ENCODE measurements at places on chromosomes 1 and 21. TPM values are rescaled to one million over a fixed set of nuclear protein-coding genes. Genes with fewer than 3 reads are reported as not detected.

GRCh38 chr1:162656266-162656665 is 24.0 kb downstream of the DDR2 start:
- H3K4me1 ChIP-seq = no peaks in the 10 kb centered on the region
- no peaks in the 10 kb centered on the region for H3K36me3 ChIP-seq
- no peak overlapping the region for H3K4me3 ChIP-seq
- DNase-seq = no peak
- H3K27ac ChIP-seq = no peak overlapping the region

ACOT11 gene
- total RNA-seq = 1.3 TPM

ZSWIM5 gene
- 0.58 TPM for total RNA-seq

DNA sequence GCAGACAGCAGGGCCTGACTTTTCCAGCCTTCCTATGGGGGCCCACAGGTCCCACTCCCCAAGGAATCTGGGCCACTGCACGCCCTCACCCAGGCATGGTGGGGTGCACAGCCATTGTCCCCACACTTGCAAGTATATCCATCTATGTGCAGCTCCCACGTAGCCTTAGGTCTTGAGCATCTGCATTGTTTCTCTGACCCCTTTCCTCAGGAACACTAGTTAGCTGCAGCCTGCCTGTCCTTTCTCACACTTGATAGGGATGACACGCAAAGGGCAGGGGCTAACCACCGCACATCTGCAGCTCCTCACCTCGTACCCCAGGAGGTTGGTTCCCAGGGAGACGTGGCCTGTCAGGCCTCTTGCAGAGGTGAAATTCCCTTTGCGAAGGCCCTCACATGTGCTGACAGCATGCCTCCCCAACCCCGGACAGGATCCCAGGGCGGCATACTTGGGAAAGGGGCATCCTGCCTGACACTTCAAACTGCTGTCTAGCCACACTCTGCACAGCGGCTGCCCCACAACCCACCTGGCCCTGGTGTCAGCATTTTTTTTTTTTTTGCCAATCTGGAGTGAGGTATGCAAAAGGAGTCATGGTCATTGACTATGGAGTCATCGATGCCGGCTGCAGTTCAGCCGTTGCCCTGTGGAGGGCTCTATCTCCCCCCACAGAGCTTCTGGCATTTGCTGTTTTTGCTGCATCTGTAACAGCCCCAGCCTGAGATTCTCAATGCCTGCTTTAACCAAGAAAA is 5.0 kb downstream of the JMJD4 start:
- H3K4me1 ChIP-seq = peaks cover 22% of the 10 kb centered on the region
- H3K27ac ChIP-seq = peak overlapping the region; percentile 71
- peak; percentile 39 for DNase-seq
- H3K4me3 ChIP-seq = no peak overlapping the region
- peaks cover 6% of the 10 kb centered on the region for H3K36me3 ChIP-seq
- peaks cover 14% of the 10 kb centered on the region for H3K27me3 ChIP-seq

DNA sequence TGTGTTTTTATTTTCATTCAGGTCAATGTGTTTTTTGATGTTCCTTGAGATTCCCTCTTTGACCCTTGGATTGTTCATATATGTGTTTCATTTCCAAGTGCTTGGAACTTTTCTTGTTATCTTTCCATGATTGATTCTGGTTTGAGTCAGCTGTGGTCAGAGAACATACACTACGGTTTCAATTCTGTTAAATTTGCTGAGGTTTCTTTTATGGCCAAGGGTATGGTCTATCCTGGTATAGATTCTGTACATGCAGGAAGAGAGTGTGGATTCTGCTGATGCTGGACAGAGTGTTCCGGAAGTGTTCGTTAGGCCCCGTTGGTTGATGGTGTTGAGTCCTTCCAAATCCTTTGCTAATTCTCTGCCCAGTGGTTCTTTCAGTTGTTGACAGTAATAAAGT is 98.5 kb upstream of the COL6A1 start:
- no peaks in the 10 kb centered on the region for H3K36me3 ChIP-seq
- peaks cover 18% of the 10 kb centered on the region for H3K27me3 ChIP-seq
- no peak overlapping the region for H3K4me3 ChIP-seq
- no peak overlapping the region for H3K27ac ChIP-seq

CD34 gene
- not detected for total RNA-seq

VWA5B1 gene
- total RNA-seq = 0.16 TPM

- no peak overlapping the region for H3K27ac ChIP-seq
- no peaks in the 10 kb centered on the region for H3K27me3 ChIP-seq
- no peak overlapping the region for H3K4me3 ChIP-seq
- peaks cover 30% of the 10 kb centered on the region for H3K36me3 ChIP-seq
- no peak for DNase-seq
Measured at GRCh38 chr1:39226836-39227235, 22.3 kb downstream of the MACF1 start.

HTR1D gene
- total RNA-seq = not detected

ST3GAL3 gene
- 9.7 TPM for total RNA-seq

DNA sequence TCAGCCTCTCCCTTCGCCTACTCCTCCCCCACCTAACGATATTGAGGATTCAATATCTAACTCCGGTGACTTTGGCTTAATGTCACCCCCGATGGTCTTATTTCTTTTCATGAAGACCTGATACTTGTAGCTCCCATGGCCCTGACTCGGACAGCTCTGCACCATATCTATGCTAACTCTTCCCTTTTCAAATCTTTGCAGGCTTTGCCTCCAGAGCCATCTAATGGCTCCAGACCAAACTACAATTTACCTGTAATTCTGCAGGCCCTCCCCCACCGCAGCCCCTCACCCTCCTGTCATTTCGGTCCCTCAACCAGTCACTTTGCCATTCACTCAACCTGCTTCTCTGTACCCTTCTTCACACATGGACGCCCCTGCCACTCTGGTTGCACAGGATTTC is 7.9 kb upstream of the GSTM5 start:
- peaks cover 2% of the 10 kb centered on the region for H3K27me3 ChIP-seq
- H3K4me1 ChIP-seq = no peaks in the 10 kb centered on the region
- no peak overlapping the region for H3K4me3 ChIP-seq

GRCh38 chr1:147243841-147244240 is 1.4 kb downstream of the CHD1L start:
- peak overlapping the region; percentile 83 for H3K27ac ChIP-seq
- DNase-seq = no peak

TNFRSF14 gene
- 99.6 TPM for total RNA-seq

TEDDM1 gene
- not detected for total RNA-seq

- H3K27ac ChIP-seq = no peak overlapping the region
- peaks cover 28% of the 10 kb centered on the region for H3K4me1 ChIP-seq
- H3K36me3 ChIP-seq = no peaks in the 10 kb centered on the region
- no peak overlapping the region for H3K4me3 ChIP-seq
Measured at GRCh38 chr1:199283794-199284193, 645.0 kb downstream of the PTPRC start.

NTMT2 gene
- not detected for total RNA-seq

DNA sequence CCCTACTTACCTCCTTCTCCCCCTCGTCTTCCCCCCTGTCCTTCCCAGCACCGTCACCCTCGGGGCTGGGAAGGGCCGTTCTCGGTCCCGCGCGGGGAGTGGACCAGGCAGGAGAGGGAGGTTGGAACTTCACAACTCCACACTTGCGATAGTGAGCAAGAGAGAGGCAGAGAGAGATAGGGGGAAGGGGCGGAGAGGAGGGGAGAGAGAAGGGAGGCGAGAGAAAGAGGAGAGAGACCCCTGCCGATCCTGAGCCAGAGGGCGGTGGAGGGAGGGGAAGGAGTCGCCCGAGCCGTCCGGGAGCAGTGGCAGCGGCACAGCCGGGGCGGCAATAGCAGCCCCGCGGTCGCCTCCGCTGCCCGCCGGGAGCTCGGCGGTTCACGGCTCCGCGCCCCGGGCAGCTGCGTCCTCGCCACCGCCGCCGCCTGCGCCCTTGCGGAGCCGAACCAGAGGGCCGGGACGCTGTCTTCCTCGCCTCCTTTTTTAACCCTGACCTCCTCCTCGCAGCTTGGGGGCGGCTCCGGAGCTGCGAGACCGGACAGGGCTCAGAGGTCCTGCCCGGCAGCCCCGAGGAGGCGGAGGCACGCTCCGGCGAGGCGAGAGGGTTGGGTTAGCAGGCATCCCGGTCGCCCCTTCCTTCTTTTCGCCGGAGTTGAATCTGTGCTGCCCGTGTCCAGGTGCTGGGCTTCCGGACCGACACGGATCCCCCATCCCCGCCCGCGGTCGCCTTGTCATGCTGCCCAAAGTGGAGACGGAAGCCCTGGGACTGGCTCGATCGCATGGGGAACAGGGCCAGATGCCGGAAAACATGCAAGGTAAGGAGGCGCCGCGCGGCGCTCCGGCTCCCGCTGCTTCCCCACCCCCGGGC is 11.7 kb downstream of the NR5A2 start:
- H3K27me3 ChIP-seq = peaks cover 45% of the 10 kb centered on the region
- DNase-seq = peak; percentile 39
- H3K36me3 ChIP-seq = no peaks in the 10 kb centered on the region

DNA sequence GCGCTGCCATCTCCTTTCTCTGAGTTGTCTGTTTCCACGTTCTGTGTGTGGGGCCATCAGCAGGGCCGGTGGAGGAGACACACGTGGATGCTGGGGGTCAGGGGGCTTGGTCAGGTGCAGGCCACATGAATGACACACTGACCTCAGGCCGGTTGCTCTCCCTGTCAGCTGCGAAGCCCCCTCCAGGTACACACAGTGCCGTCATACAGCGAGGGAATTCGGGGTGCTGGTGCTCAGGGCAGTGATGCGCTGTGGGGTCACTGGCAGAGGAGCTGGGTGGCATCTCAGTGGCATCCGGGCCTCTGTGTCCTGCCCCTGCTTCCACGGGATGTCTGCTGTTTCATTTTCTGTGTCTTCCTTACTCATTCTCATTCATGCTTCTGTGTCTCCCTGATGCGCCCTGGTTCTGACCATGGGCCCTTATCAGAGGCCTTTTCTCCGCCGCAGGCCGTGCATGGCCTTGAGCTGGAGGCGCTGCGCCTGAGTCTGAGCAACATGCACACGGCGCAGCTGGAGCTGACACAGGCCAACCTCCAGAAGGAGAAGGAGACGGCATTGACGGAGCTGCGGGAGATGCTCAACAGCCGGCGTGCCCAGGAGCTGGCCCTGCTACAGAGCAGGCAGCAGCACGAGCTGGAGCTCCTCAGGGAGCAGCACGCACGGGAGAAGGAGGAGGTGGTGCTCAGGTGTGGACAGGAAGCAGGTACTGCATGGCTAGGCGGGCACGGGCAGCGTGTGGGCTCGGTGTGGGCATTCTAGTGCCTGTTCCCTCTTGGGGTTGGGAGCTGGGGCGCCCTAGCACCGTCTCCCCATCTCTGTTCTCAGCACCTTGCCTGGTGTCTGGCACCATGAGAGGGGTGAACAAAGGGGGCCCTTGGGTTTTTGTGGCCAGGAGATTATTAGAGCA is 22.6 kb downstream of the PCNT start:
- H3K27me3 ChIP-seq = no peaks in the 10 kb centered on the region
- DNase-seq = no peak
- H3K27ac ChIP-seq = no peak overlapping the region
- H3K4me3 ChIP-seq = no peak overlapping the region
- peaks cover 20% of the 10 kb centered on the region for H3K36me3 ChIP-seq

- no peak overlapping the region for H3K4me3 ChIP-seq
- DNase-seq = no peak
- no peak overlapping the region for H3K27ac ChIP-seq
- peaks cover 10% of the 10 kb centered on the region for H3K4me1 ChIP-seq
Measured at GRCh38 chr1:202547215-202547614, 163.0 kb downstream of the SYT2 start.

TSSK3 gene
- total RNA-seq = 0.48 TPM

- H3K27me3 ChIP-seq = no peaks in the 10 kb centered on the region
- H3K4me1 ChIP-seq = peaks cover 19% of the 10 kb centered on the region
- no peak for DNase-seq
- peak overlapping the region; percentile 67 for H3K27ac ChIP-seq
- peaks cover 74% of the 10 kb centered on the region for H3K36me3 ChIP-seq
- no peak overlapping the region for H3K4me3 ChIP-seq
Measured at GRCh38 chr1:92323473-92324453, 24.9 kb downstream of the RPAP2 start.

DNA sequence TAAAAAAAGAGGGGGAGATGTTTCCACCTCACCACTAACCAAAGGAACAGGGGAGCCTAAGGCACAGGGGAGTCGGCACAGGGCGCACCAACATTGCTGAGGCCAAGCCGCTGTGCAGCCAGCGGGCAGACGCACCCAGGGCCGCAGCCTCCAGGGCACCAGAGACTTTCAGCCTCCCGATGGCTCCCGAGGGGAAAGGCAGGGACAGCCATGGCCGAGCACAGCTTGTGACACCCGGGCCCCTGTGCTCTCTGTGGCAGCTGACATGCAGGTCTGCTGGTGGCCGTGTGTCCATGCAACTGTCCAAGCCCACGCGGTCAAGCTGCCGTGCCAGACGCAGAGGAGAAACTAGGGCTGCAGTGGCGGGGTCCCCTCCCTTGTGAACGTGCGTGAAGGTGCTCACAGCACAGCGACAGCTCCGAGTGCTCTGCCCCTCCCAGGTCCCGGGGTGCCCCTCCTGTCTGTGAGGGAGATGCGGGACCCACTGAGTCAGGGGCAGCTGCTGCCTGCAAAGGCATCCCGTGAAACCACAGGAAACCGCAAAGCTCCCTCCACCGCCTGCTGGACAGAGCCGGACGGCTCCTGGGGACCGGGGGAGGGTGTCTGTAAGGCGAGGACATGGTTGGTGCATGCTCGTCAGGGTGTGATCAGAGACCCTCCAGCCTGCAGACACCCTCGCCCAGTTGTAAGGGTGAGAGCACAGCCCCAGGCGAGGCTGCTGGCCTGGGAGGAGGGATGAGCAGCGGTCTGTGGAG is 2.5 kb downstream of the KRTAP10-11 start:
- H3K27ac ChIP-seq = no peak overlapping the region
- H3K4me3 ChIP-seq = no peak overlapping the region
- peaks cover 7% of the 10 kb centered on the region for H3K36me3 ChIP-seq
- H3K4me1 ChIP-seq = peaks cover 3% of the 10 kb centered on the region

- H3K27ac ChIP-seq = no peak overlapping the region
- peaks cover 3% of the 10 kb centered on the region for H3K27me3 ChIP-seq
- peaks cover 3% of the 10 kb centered on the region for H3K36me3 ChIP-seq
Measured at GRCh38 chr1:45322486-45323040, 4.1 kb upstream of the HPDL start.

SPRR5 gene
- not detected for total RNA-seq

- no peak overlapping the region for H3K27ac ChIP-seq
- H3K27me3 ChIP-seq = no peaks in the 10 kb centered on the region
- H3K4me3 ChIP-seq = no peak overlapping the region
Measured at GRCh38 chr1:61370913-61371279, 288.5 kb downstream of the NFIA start.

FAM89A gene
- 15.2 TPM for total RNA-seq

HMCN1 gene
- total RNA-seq = 0.02 TPM

DNA sequence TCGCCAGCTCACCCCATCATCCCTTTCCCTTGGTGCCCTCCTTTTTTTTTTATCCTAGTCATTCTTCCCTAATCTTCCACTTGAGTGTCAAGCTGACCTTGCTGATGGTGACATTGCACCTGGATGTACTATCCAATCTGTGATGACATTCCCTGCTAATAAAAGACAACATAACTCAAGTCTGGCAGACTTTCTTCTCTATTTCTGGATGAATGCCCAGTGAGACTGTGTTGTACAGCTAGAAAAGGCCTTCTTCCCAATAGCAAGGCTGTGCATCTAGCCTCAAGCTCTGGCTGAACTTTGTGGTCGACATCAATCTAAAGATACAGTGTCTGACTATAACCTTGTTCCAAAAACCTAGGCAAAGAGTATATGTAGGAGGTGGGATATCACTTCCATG is 6.4 kb downstream of the IL24 start:
- DNase-seq = no peak
- peaks cover 66% of the 10 kb centered on the region for H3K4me1 ChIP-seq
- H3K4me3 ChIP-seq = no peak overlapping the region
- H3K36me3 ChIP-seq = peaks cover 36% of the 10 kb centered on the region
- peak overlapping the region; percentile 57 for H3K27ac ChIP-seq

All from activated naive CD8-positive, alpha-beta T cell treated with anti-CD3 and anti-CD28 coated beads for 36 hours (primary cell).